ENCODE measurements at places on chromosomes 3 and 15.

DNA sequence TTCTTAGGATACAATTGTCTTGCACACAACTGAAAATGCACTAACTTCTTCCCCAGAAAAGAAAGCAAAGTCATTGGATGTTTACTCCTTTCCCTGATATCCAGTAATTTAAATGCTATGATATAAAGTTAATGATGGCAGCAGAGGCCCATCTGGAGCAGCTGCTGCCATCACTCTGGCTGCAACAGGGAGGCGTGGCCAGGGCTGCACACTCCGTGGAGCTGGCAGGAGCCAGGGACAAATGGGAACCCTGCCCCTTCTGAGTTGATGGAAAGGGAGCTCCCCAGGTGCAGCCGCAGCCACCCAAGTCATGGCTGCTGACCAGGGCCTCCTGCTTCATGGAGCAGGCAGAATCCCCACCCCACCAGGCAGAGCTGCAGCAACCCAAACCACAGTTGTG, 72.6 kb upstream of the ALDH1A3 start:
- no peak for DNase-seq

DNA sequence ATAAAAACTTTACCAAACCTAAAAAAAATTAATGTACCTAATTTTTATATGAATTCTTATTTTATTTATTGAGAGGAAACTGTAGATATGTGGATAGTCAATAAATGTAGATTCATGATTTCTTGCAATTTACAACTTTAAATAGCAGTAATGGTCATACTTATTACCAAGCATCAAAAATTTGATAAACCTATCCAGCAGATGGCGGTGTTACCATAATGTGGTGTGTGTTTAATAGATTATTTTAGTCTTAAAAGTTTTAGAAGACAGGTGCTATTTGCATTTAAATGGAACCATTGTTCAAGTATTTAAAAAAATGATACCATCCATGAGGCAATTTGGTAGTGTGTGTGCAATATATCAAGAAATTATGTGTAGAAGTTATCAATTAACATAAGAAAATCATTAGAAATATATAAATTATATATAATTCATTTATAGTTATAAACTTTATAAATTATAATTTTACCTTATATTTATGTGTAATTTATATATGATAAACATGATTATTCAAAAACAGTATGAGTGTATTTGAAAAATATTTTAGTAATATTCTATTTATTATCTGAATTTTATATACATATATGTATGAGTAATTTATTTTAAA, 176.0 kb upstream of the BCHE start:
- DNase-seq, result no peak

GRCh38 chr3:189842681-189843602, 211.8 kb downstream of the TP63 start:
- no peak for DNase-seq

- peak; percentile 59 for DNase-seq
These were observed 547 bp downstream of the NUP210 start for GRCh38 chr3:13419505-13420044.

DNA sequence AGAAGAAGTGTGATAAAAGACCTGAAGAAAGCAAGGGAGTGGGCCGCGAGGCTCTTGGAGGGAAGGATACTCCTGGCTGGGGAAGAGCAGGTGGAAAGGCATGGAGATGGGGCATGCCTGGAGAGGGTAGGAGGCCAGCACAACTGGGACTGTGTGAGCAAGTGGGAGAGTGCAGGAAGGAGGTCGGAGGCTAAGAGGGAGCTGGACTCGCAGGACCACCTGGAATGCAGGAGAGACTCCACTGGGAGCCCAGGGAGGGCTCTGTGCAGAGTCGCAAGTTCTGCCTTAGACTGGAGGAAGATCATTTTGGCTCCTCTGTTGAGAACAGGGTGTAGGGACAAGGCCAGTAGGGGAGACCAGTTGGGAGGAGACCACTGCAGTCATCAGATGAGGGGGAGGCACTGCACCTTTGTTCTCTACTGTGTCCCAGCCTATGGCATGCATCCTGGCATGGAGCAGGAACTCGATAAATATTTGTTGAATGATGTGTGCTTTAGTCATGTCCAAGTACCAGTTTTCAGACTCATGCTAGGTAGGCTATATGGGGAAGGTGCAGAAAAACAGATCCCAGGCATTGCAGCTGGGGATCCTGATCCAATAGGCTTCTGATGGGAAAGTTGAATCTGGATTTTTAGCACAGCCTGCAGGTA, 13.7 kb downstream of the FAM107A start:
- DNase-seq, result no peak

DNA sequence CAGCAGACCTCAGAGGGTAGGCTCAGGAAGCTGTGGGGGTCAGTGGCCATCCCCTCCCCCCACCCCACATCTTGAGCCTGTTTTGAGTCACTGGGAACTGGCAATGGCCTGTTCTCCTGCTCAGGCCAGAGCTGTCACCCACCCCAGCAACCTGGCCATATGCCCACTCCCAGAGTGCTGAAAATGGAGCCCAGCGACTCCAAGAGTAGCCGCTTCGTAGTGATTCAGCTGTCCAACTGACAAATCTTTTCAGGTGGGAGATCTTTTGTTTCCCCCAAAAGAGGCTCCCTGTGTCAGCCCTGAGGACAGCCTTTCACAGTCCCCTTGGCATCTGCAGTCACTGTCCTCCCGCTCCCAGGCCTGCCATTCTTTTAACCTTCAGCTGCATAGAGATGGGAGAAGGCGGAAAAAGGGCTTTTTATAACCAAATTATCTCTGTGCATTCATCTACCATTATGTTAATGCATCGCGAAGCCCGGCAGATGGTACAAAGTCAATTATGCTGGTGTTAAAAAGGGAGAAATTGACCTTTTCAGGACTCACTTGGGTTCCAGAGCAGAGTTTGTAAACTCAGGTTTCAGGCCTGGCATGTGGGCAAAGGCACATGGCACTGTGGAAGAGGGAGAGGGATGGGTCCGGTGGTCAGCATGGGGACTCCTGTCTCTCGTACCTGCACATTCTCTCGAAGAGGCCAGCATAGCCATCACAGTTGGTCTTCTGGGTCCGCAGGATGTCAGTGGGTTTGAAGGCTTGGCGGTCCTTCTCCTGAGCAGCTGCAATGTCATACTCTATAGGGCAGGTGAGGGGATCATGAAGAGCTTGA, 32.1 kb downstream of the KY start:
- no peak for DNase-seq

GRCh38 chr3:184345317-184346144, 8.1 kb downstream of the FAM131A start:
- no peak for DNase-seq

- DNase-seq, result no peak
These were observed 20.7 kb upstream of the ERC2 start for GRCh38 chr3:56488812-56489600.

DNA sequence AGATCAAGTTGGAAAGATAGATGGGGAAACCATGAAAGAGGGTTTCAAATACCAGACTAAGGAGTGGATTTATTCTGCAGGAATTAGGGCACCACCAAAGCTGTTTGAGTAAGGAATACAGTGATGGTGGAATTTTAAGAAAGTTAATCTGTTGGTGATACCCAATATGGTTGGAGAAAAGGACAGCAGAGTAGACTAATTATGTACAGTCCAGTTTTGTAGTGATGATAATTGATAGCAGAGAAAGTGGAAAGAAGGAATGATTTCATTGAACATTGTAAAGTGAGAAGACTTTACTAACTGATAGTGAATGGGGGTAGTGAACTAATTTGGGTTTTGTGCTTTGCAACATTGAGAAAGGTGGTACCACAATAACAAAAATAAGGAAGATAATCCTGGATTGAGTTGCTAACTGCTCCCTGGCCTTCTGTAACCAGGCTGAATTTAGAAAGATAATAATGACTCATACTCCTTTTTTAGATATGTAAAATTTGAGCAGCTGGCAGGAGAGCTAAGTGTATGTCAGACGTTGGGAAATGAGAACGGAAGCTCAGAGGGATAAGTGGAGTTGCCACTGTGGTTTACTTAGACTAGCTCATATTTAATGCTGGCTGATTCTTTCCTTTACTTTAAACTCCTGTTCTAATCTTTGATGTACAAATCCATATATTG, 16.9 kb downstream of the TCAIM start:
- no peak for DNase-seq

- no peak for DNase-seq
These were observed 31.9 kb downstream of the SLMAP start for GRCh38 chr3:57787867-57788623.

- DNase-seq, result no peak
These were observed 127.5 kb downstream of the UACA start for GRCh38 chr15:70635895-70636294.

- no peak for DNase-seq
These were observed 91.8 kb downstream of the GOLIM4 start for GRCh38 chr3:168003911-168004310.

DNA sequence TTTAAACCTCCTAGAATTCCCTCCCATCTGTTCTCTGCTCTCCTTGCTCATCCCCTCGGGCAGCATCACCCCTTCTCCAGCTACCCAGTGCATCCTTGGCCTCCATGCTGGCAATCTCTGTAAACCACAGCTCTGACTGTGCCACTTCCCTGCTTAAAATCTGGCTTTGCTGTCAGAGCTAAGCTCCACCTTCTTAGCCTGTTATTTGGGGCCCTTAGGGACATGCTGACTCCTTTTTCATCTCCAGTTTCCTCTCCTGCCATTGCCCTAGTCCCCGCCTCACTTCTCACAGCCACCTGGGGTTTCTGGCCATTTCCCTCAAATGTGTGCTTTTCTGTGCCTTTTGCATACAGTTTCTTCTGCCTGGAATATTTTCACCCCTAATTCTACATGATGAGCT, 5.7 kb downstream of the SLC6A20 start:
- DNase-seq, result no peak

GRCh38 chr3:18847583-18848197, 300.6 kb upstream of the KCNH8 start:
- DNase-seq, result no peak

GRCh38 chr15:63166219-63166618, 8.9 kb upstream of the RPS27L start:
- DNase-seq, result no peak

DNA sequence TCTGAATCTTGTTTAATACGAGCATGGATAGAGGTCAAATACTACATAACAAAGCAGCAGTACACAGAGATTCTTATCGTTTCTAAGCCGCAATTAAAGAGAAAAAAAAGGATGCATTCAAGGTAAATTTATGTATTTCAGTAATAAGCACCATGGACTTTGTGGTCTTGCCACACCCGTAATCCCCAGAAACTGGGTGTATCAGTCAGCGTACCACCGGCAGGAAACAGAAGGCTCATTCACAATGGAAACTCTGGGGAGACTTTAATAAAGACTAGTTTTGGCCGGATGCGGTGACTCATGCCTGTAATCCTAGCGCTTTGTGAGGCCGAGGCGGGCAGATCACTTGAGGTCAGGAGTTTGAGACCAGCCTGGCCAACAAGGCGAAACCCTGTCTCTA, 81.9 kb upstream of the ZNF280D start:
- DNase-seq, result no peak

DNA sequence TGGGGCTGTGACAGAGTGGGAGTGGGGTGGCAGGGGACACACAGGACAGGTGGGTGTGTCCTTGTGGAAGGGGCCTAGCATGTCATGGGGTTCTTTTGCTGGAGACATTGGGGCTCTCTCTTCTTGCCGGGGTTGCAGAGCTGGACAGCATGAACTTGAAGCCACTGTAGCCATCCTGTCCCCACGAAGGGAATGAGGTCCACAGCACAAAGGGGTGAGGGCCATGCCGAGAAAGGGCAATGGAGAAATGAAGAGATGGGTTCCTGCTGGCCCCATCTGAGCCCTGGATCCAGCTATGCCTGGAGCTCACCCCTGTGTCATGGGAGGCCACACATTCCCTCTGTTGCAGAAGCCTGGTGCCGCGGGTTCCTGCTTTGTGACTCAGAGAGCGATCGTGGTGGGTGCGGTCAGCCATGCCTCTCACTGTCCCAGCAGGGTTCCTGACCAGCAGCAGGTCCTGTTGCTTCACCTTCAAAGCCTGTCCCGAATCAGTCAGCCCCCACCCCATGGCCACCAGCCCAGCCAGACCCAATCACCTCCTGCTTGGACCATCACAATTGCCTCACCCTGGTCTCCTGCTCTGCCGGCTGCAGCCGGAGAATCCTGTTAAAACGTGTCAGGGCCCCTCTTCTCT, 50.0 kb downstream of the DNAJB8 start:
- DNase-seq, result no peak

GRCh38 chr3:123448536-123449101, at the start of gene ADCY5:
ADCY5 (minus strand) TSS chr3:123449090; CDS start chr3:123448545, 545 bp downstream.
- DNase-seq, result peak; percentile 8

DNA sequence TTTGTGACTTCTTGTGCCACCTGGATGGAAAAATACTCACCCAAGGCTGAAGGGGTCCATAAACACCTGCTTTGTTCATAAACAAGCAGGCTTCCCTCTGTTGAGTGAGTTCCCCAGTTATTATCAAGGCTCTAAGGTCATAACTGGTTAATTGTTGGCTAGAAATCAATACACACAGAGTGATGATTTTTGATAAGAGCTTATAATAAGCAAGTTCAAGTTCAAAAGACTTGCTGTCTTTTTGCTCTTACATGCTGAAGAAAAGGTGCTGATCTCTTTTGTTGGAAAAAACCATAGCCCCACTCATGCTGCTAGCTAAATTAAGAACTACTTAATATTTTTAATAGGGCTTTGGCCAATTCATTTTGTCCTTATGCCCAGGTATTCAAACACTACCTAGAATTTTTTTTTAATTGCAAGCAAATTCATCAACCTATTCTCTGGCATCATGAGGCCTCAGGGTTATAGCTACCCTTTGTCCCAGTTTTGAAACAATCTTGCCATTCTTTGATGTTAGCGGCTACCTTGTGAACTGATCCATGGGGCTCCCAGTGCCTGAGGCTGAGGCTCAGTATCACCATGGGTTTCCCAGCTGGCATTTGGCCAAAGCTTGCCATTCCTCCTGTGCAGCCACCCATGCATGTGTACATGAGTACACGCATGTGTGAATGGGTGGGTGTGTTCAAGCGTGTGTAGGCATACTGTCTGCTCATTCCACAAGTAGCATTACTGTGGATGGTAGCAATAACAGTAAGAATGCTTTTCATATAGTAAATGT, 127.6 kb upstream of the LPP start:
- DNase-seq, result no peak

- DNase-seq, result no peak
These were observed 70.5 kb upstream of the SEC13 start for GRCh38 chr3:10391391-10391790.

DNA sequence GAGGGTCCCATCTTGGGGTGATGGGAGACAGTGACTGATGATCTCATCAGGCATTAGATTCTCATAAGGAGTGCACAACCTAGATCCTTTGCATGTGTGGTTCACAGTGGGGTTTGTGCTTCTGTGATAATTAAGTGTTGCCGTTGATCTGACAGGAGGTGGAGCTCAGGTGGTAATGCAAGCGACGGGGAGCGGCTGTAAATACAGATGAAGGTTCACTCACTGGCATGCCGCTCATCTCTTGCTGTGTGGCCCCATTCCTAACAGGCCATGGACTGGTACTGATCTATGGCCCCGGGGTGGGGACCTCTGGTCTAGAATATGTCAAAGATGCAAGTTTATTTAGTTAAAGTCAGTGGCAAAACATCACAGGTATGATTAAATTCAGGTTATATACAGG, 8.7 kb downstream of the MEF2A start:
- DNase-seq, result no peak

DNA sequence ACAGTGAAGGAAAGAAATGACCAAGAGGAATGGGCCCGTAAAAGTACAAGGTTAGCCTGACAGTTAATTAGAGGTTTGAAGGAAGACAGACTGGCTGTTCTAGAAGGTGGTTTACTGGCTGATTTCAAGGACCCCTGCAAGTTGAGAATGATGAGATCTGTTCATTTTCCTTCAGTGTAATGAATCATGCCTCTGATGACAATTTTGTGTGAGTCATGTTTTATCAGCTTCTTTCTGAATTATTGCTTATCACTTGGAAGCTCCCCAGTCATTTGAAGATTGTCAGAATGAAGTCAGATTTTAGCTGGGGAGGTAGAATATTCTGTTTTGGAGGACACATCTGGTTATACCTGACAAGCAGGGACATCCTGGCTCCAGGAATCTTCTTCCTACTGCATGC, 50.6 kb downstream of the DRD3 start:
- no peak for DNase-seq

All from stimulated activated naive CD8-positive, alpha-beta T cell treated with anti-CD3 and anti-CD28 coated beads, Interleukin-15, Interleukin-2, amounts not matched to agents 100 U/mL and 50 U/mL, for 24 hours (primary cell).